ENCODE measurements at places on chromosomes 7 and 10.

DNA sequence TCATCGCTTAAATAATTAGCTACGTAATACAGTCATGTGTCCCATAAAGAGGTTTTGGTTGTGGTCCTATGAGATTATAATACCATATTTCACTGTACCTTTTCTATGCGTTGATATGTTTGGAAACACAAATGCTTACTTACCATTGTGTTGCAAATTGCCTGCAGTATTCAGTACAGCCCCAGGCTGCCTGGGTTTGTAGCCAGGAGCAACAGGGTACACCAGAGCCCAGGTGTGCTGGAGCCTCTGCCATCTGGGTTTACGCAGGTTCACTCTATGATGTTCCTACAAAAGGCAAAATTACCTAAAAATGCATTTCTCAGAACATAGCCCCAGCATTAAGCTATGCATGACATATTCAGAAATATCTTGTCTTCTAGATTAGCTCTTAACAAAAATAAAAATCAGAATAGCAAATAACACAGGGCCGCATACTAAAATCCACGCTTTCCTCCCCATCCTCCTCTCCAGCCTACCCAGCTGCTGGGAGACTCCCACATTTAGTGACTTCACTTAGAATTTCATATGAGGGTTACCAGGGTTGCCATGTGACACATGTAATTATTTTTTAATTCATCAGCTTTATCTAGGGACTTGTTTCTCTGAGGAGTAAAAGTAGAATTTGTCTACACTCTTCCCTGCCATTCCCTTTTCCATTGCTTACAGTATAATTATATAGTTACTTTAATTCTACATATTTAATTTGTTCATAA lies 559.0 kb upstream of the ADARB2 start:
- DNase-seq: no peak

DNA sequence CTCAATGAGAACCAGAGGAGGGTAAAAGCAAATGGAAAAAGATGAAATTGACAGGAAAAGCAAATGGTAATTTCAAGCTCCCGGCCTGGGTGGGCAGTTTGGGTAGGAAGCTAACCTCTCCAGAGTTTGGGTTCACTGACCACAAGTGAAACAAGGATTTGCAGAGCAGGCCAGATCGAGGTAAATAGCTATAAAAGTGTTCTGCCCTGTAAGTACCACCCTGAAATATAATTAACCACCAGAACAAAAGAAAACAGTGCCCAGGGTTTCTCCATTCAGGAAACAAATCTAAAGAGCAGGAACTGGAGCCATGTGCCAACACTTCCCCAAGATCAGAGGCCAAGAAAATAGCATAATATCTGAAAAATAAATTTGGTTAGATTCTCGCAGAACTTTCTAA lies 276.7 kb upstream of the MEOX2 start:
- DNase-seq: no peak

- DNase-seq: no peak
Observed at GRCh38 chr10:35396560-35397434, 60.5 kb downstream of the CCNY start.

- no peak for DNase-seq
Observed at GRCh38 chr7:81846398-81846797, 76.6 kb upstream of the HGF start.

DNA sequence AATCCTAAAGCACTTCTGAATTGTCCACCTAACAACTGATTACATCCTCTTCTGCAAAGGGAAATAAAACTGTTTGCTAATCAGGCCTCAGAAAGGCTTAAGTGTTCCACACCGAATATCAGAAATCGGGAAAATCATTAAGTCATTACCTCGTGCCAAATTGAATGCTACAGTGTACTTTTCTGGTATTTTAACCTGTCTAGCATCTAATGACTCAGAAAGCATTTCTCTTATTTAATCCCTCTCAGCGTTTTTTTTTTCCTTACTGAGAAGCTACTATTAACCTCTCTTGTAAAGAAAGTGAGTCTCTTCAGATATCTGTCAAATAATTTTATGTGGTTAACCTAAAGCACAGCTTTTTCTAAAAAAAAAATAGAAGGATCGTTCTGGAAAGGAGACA lies 28.6 kb downstream of the VIM start:
- DNase-seq: no peak

DNA sequence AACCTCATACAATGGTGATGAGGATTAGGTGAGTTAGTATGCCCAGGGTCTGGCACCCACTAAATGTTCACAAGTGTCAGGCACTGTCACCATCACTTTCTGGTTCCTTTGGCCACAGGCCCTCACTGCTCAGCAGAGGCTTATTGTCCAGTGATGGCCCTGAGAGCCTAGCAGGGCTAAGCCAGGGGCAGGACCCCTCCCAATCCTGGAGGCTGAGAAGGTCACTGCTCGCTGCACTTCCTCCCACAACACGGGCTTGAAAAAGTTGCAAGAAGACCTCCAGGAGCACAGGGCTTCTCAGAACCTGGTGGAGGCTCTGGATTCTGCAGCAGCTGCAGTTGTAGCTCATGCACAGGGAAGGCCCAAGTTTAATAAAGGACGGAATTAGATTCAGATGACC lies 48.1 kb downstream of the DRGX start:
- no peak for DNase-seq

DNA sequence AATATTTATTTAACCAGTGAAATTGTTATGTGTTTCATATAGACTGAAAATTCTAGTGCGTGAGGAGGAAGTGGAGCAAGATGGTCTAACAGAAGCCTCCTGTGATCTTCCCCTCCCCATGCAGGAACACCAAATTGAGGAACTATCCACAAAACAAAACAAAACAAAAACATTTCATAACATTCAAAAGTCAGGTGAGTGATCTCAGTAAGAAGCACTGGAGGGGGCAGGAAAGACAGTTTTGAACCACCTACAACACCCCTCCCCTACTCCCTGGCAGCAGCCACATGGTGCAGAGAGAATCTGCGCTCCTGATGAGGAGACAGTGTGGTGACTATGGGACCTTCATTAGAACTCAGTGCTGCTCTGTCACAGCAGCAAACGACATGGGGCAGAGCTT lies 221.9 kb upstream of the SEMA3C start:
- no peak for DNase-seq

- no peak for DNase-seq
Observed at GRCh38 chr10:45308707-45309106, 6.7 kb downstream of the OR13A1 start.

DNA sequence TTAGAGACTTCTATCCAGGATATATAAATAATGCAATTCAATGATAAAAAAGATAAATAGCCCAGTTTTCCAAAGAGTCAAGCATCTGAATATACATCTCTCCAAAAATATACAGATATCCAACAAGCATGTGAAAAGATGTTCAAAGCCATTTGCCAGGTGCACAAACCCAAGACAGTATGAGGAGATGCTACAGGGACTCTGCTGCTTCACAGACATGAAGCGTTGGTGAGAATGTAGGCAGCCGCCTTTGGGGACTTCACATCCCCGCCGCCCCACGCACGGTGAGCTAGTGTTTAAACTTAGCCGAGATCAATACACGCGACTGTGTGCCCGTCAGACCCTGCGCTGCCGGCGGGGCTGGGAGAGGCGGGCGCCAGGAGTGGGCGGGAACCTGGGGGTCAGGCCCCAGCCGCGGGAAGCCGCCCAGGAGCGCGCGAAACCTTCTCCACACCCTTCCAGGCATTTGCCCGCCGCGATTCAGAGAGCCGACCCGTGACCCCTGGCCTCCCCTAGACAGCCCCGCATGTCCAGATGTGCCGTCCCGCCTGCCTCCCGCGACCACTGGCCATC lies 927 bp upstream of the ALOX5 start:
- DNase-seq: no peak

DNA sequence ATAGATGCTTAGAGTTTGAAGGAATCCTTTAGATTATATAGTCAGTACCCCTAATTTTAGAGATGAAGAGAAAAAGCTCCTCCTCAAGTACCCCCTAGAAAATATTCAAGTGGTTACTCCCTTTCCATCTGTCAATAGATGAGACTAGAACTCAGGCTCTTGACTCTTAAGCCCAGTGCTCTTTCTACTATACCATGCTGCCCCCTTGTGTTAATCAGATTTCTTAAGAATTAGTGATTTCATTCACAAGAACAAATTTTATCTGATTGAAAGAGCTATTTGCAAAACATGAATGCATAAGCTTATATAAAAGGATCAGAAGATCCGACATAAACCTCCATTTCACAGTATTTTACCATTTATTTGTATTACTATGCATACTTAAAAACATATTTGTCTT lies 179.3 kb downstream of the TFEC start:
- no peak for DNase-seq

- DNase-seq: no peak
Observed at GRCh38 chr7:112414855-112415490, 35.3 kb upstream of the IFRD1 start.

DNA sequence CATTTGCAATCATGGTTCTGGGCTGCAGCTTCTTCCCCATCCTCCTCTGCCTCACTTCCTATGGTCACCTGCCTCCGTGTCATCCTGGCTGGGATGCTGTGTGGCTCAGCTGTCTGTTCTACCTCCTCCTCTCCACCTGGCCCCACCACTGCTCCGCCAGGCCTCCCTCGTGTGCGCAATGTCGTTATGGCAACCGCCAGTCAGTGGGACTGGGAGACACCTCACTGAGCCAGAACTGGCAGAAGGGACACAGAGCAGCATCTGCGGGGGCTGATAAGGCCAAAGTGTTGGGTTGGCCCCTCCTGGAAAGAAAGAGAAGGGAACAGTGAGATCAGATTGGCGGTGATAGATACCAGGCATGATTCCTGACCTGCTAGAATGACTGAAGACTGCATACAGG lies 527.5 kb downstream of the INHBA start:
- DNase-seq: no peak

DNA sequence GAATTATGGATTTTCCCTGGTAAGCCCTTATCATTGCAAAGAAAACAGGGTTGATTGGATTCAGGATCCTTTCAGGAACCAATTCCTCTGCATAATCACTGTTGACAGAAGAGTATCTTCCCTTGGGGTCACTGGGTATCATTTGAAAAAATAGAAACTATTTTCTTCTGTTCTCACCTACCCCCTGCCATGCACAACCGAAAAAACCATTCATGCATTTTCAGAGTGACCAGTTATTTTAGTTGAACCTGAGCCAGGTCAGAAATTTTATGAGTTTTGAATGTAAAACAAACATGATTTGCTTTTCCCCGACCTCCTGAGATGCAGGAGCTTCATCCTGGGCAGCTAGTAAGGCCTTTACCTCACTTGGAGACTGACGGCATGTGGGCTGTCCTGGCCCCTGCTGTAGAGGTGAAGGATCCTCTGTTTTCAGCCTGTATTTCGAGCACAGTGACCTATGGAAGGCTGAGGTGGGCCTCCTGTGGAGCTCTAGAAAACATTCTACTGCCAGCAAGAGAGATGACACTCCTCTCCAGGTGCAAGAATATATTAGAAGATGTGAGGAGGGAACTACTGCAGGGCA lies 30.1 kb downstream of the TMEM178B start:
- no peak for DNase-seq

- DNase-seq: peak; percentile 40
Observed at GRCh38 chr10:95832216-95833041, 75.3 kb upstream of the CC2D2B start.

- DNase-seq: peak; percentile 61
Observed at GRCh38 chr7:23546897-23547572, 15.3 kb upstream of the TRA2A start.

GRCh38 chr7:79620291-79620690 lies 166.8 kb upstream of the MAGI2 start:
- DNase-seq: no peak

DNA sequence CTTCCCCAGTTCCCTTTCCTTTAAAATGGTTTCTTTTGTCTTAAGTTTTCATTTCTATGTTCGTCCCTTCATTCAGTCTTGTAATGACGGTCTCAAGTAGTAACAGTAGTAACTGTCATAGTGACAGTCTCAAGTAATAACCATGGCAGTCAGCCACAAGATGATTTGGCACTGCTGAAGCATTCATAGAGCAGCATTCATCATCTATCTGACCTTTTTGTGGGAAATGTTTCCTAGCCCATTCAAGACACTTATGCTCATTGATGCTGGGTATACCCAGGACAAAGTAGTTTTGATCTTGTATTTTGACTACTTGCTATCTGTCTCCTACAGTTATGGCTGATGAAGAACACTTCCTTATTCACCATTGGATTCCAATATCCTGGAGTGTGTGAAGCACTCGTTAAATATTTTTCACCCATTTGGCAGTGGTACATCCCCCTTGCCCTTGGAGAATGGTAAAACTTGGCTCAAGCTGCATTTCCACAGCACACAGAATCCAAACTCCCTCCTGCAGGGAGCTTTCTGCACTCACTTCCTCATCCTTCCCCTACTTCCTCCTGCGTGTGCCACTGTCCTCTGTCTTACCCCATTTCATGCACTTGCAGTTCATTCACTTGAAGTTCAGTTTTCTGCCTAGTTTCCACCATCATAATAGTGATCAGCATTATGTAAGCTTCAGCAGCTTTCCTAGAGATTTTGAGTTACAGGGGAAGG lies 19.0 kb downstream of the GIMAP4 start:
- no peak for DNase-seq

DNA sequence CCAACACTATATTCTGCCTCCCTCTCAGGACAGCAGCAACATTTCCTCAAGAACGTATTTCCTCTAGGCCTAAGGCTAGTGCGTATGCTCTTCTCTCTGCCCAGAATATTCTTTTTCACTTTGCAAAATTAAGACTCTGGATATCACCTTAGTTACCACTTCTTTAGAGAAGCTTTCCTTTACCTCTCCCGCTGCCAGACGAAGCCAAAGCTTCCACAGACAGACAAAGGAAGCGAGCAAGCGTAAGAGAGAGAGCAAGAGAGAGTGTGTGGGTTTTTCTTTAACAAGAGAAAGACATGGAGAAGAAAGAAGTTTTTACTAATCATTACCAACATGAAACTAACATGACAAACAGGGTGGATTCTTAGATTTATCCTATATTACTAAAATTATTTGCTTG lies 64.1 kb downstream of the P4HA1 start:
- no peak for DNase-seq

- DNase-seq: no peak
Observed at GRCh38 chr7:23467806-23468525, 2.3 kb downstream of the IGF2BP3 start.

- DNase-seq: no peak
Observed at GRCh38 chr7:4959306-4959705, 319 bp upstream of the MMD2 start.

DNA sequence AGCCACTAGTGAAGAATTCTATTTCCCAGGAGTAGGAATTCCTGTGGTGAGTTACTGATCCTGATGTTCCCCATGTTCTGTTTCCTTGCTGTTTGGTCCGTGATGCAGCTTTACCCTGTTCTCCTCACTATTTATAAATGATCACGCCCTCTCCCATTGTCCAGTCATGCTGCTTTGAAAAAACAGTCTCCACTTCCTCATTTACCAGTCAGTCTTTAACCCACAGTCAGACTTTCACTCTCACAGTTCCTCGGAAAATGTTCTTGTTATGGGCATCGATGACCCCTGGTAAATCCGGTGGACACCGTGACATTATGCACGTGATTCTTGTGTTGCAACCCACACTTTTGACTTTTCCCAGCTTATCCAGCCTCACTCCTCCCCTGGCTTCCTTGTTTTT lies 14.4 kb downstream of the SCIN start:
- DNase-seq: no peak

GRCh38 chr10:49153971-49154370 lies 20.1 kb upstream of the FAM170B start:
- DNase-seq: no peak

Data from GM18507 (cell line).